ENCODE measurements at places on chromosomes 6 and 20.

DNA sequence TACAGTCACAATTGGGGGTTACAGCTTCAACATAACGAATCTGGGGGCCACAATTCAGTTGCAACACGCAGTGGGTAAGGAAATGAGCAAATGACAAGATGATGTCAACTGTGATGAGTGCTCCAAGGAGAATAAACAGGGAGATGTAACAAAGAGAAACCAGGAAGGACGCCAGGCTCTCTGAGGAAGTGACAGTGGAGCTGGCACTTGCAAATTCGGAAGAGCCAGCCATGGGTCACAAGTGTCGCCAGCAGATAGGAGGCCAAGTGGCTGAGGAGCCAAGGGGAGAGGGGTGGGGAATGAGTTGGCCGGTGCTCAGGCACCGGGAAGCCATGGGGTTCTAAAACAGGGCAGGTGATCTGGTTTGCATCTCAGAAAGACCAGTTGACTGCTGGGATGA is 136.4 kb downstream of the EYA2 start:
- DNase-seq: no peak

- DNase-seq: no peak
These were observed 754.0 kb upstream of the ADGRB3 start for GRCh38 chr6:67880939-67881705.

GRCh38 chr20:23517719-23518118 is 26.8 kb downstream of the CST8 start:
- DNase-seq: no peak

DNA sequence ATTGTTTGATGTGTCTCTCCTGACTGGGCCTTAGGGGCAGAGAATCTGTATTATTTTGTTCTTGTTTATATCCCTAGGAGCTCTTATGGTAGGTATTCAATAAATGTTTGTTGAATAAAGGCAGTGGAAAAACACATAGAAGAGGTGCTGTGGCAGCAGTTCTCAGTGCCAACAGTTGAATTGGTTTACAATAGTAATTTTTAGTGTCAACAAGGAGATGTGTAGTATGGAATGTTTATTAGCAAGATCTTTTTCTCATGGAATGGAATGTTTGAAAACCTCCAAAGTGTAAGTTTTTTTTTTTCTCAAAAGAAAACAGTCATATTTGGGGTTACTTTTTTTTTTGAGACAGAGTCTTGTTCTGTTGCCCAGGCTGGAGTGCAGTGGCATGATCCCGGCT is 28.0 kb downstream of the ASXL1 start:
- no peak for DNase-seq

DNA sequence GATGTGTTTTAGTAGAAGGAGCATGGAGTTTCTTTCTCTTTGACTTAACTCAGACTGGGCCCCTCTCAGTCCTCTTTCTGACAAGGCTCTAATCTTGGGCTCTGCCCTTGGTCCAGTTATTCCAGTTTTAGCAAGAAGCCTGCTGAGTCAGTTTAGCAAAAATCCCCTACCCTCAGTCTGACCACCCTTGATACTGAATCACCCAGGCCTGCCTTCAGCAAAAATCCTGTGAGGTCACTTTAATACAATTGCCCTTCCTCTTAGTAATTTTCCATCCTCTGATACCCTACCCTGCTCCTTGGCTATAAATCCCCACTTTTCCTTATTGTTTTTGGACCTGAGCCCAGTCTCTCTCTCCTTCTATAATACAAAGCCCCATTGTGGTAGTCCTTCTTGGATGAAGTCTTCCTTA is 326.7 kb upstream of the NOX3 start:
- DNase-seq: peak; percentile 27

- DNase-seq: no peak
These were observed 33.8 kb downstream of the TBC1D7 start for GRCh38 chr6:13294499-13295069.
